ENCODE measurements at places on chromosomes 13 and 19.

DNA sequence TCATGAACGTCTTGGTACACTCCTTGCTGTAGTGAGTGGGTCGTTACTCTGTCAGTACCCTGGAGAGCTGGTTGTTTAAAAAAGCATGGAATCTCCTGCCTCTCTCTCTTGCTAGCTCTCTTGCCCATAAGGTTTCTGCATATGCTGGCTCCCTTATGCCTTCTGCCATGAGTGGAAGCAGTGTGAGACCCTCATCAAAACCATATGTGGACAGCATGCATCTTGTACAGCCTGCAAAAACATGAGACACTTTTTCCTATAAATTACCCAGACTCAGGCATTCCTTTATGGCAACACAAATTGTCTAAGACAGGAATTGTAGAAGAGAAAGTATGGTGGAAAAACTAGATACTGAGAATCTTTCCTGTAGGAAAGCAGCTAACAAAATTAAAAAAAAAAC, 516.3 kb downstream of the SLITRK6 start:
- DNase-seq, result no peak

DNA sequence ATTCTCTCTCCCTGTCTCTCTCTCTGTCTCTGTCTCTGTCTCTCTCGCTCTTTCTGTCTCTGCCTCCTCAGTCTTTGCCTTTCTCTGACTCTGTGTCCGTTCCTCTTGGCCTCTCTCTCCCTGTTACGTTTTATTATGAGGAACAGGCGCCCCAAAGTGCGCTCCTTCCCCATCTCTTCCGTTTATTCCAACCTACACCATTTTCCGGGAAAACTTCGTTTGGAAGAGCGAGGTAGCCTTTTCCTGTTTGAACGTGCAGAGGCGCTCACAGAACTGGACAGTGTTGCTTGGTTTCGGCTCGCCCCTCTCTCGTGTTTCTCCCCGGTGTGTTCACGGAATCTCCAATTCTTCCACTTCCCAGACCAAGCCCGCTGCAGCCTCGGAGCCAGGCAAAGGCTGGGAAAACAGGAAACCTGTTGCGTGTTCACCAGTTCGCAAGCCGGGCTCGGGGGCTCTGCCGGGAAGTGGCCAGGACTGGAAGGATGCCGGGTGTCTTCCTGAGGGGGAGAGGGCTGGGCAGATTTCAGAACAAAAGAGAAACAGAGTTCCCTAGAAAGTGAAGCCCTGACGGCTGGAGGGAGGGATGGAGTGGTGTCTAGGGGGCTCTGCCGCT, 605 bp downstream of the TMEM255B start:
- peak; percentile 83 for DNase-seq

DNA sequence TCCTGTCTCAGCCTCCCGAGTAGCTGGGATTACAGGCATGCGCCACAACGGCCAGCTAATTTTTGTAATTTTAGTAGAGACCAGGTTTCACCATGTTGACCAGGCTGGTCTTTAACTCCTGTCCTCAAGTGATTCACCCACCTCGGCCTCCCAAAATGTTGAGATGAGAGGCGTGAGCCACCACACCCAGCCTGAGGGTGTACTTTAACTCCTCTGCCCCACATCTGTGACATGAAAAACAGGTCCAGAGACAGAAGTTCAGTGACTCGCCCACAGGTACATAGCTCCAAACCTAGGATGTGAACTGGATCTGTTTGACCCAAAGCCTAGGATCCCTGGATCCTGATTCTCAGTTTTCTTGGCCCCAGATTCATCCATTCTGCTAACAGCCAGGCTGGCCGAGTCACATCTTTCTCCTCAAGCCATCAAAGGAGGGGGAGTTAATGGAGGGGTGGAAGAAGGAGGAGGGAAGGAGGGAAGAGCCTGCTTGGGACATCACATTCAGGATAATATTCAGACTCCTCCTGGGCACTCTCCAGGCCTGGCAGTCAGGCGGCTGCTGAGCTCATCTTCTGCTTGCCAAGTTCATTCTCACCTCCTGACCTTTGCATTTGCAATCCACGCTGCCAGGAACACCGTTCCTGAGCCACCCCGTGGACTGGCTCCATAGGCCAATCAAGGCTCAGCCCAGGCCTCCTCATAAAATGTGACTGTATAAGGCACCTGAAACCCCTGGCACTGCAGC, 3.1 kb downstream of the SPC24 start:
- peak; percentile 83 for DNase-seq

DNA sequence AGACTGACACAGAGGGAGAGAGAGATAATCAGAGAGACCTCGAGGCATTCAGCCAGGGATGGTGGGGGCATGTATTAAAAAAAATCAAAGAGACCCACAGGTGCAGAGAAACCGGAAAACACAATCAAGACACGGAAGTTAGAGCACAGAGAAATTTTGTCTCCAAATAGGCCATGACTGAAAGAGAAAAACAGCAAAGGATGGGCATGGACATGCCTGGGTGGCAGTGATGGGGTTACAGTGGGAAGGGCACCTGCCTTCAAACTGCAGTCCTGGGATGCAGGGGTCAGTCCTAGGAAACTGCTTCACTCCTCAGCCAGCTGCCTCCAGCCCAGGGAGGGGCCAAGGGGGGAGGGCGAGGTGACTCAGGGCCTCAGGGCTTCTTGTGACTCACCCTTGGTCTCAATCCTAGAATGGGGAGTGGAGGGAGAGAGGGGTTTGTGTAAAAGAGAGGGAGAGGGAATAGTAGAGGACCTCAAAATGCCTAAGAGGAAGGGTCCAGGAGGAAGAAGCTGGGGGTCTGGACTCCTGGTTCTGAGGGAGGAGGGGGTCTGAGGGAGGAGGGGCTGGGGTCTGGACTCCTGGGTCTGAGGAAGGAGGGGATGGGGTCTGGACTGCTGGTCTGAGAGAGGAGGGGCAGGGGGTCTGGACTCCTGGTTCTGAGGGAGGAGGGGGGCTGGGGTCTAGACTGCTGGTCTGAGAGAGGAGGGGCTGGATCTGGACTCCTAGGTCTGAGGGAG, 3.6 kb upstream of the KCNN4 start:
- DNase-seq, result peak; percentile 84

GRCh38 chr13:111049791-111050538, 65.1 kb upstream of the ARHGEF7 start:
- DNase-seq, result peak; percentile 61

GRCh38 chr13:65339241-65339640, 1890.9 kb downstream of the PCDH9 start:
- no peak for DNase-seq

- DNase-seq, result peak; percentile 70
Observed at GRCh38 chr13:51584731-51585672, 740 bp downstream of the WDFY2 start.

DNA sequence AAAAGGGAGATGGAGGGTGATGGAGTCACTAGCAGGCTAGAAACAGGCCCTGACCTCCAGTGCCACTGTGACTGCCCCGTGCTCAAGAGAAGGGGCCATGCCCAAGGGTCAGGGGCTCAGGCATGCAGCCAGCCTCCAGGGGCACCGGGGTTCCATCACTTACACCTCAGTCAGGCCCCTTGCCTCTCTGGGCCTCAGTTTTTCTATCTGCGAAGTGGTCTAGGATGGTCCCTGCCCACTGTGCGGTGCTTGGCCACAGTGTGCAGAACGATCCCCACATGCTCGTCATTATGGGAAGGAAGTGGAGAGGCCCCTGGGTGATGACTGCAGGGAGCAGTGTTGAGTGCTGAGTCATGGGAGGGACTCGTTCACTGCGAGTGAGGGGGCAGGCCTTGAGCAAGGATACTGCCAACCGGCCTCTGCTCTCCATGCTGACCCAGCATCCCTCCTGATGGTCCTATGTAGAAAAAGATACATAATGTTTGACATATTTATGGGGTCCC, 23.1 kb downstream of the TMED1 start:
- DNase-seq, result peak; percentile 90

GRCh38 chr13:109198585-109198984, 569.2 kb downstream of the MYO16 start:
- no peak for DNase-seq

DNA sequence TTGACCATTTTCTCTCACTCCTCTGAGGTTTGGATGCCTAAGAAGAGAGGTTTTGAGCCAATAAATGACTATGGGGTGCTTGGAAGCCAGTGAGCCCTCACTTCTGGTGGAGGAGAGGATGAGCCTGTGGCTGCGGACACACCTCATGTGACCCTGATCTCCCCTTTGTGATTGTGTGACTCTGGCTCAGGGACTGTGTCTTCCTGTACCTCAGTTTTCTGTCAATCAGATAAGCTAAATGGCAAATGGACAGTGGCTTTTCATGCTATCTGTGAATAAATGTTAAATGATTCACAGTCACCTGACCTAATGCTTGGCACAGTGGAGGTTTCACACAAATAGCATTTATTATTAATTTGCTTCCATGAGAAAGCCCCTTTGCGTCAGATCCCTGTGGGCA, 2.7 kb downstream of the PSG8 start:
- peak; percentile 44 for DNase-seq

GRCh38 chr19:2327773-2328400, 499 bp downstream of the LSM7 start:
- DNase-seq, result peak; percentile 90

DNA sequence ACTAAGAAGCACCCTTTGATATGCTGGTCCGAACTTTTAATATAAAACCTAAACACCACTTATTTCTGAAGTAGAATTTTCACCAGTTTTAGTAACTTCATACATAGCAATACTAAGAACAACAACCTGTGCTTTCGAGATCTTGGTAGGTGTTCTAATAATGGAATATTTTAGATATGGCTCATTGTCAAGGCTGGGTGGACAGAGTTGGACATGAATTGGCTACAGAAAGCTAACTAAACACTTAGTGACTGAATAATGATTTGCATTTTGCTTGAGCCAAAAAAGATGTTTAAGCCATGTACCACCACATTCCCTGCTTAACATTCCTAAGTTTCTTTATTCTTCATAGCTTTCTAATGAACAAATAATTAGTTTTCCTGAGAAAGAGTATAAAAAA, 344.3 kb upstream of the SGCG start:
- DNase-seq, result no peak

GRCh38 chr13:52925775-52926285, 77.4 kb upstream of the PCDH8 start:
- no peak for DNase-seq

- DNase-seq, result peak; percentile 72
Observed at GRCh38 chr13:26707122-26708006, 53.2 kb downstream of the GPR12 start.

DNA sequence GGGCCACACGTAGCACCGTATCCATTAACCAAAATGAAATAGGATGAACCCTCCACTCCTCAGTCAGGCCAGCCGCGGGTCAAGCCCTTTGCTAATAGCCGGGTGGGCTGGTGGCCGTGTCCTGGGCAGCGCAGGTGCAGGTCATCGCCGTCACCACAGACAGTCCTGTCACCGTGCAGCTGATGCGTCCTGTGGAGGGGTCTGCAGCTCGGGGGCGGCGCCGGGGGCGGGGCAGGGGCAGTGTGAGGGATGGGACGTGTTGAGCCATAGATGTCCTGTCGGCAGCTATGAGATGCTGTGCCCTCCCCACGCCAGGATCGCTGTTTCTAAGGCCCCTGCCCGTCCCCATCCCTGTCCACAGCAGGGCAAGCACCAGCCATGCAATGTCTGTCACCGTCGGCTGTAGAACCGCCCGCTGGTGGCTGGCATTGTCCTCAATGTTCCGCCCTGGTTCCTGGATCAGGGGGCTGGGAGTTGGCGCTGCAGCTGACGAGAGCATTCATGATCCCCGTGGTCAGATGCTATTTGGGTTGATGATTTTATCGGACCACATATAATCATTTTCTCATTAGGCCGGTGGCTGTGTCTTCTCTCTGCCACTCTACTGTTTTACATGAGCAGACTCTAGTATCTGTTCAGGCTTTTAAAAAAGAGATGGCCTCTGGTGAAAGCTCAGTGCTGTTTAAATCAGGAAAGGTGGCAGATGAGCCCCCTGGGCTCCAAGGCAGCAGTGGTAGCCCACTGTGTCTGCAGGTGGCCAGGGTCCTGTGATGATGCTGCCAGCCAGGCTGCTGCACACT, 126.1 kb downstream of the KDM4B start:
- no peak for DNase-seq

DNA sequence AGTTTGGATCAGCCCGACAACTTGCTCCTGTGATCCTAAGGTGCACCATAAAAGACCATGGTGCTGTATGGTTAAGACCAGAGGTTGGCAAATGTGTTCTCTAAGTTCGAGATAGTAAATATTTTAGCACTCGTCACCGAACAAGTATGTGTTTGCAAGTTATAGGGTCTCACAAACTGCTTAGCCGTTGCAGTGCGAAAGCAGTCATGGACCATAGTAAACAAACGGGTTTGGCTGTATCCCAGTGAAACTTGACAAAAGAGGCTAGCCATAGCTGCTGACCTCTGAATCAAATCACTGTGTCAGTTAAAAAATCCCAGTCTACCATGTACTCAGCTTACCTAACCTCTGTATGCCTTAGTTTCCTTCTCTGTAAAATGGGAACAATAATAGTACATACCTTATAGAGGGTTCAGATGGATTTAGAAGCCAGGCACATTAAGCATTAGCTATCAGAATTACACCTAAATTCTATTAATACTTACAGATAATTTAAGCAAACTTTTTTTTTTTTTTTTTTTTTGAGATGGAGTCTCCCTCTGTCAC, 72.1 kb downstream of the IPO5 start:
- no peak for DNase-seq

GRCh38 chr13:21762512-21762911, 91.6 kb downstream of the FGF9 start:
- no peak for DNase-seq

DNA sequence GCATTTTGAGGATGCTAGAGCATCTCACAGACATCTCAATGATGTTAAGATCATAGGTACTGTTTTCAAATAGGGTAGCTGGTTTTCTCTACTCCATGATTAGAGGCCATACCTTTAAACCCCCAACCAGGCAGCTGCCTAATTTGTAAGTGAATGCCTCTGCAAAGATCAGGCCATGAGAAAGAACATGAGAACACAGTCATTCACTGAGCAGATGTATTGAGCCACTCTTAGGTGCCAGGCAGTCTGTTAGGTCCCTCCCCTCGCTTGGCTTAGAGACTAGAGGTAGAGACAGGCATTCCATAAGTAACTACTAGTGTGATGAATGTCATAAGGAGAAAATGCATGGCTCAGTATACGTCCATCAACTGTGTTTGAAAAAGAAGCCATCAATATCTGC, 410.0 kb downstream of the FGF9 start:
- DNase-seq, result no peak

DNA sequence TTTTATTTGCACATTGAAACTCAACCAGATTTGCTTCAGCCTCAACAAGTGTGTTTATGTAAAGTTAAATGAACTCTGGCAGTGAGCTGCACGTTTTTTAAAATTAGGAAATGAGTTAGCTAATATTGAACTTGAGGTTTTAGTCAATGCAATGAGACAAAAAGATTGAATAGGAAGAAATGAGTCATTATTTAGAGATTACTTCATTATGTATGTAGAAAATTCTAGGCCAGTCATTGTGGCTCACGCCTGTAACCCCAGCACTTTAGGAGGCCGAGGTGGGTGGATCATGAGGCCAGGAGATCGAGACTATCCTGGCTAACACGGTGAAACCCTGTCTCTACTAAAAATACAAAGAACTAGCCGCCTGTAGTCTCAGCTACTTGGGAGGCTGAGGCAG, 22.8 kb upstream of the CD70 start:
- DNase-seq, result peak; percentile 61

DNA sequence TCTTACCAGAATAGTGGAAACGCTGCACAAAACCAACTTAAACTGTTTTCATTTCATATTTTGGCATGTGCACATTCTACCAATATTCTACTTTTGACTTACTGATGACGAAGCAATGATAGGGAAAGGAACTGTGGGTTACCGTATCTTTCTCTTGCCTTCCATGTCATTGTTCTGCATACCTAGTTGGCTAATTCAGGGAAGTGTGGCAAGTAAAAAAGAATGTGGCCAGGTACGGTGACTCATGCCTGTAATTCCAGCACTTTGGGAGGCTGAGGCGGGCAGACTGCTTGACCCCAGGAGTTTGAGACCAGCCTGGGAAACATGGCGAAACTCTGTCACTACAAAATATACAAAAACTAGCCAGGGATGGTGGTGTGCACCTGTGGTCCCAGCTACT, 108.2 kb downstream of the SIPA1L3 start:
- no peak for DNase-seq

All from dermis blood vessel endothelial cell (primary cell).